ENCODE measurements at places on chromosomes 2 and 18.

DNA sequence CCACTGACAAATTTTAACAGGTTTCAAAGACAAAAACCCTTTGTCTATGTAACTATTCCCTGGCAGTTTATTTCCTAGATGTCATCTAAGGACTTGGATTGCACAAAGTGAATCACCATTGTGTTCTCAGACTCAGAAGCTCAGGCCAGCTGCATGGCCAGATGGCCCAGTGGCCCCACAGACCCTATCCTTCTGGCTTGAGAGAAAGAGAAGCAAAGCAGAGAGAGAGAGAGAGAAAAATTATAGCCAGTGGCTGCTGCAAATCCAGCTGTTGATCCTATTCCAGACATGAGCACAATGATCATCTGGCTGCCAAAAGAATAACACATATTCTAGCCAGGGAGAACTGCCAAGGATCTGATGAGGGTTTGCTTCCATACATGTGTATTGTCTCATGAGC is 25.8 kb downstream of the CTLA4 start:
- DNase-seq = no peak

GRCh38 chr2:176814740-176815367 is 397.7 kb upstream of the HNRNPA3 start:
- DNase-seq = peak; percentile 11

DNA sequence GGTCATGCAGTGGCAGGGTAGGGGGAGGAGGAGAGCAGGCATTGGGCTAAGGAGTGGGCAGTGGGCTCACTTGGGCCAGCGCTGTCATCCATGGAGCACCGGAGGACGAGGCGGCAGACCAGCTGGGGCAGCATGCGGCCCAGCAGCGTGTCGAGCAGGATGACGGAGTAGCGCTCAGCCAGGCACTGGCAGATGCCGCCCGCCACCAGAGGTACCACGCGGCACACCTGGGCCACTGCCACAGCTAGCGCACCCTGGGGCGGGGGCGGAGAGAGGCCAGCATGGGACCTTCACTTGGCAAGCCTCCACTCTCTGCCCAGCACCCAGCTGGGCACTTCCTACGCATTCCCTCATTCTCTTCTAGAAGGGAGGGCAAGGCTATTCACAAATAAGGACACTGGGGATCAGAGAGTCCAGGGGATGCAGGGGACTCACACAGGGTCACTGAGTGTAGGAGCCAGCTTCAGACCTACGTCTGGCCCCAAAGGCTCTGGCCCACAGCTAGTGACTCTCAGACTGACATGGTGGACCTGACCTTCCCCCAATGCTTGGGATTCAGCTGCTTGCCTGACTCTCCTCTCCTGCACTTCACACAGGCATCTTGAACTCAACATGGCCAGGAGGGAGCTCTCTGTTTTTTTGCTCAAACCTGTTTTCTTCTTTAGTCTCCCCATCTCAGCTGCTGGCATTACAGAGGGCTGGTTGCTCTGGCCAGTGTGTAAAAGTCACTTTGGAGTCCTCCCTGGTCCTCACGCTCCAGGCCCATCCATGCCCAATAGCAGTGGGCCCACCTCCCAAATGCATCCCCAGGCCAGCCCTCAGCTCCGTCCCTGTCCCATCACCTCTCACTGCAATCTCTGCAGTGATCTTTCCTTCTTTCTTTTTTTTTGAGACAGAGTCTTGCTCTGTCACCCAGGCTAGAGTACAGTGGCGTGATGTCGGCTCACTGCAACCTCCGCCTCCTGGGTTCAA is 4.1 kb downstream of the SFTPB start:
- DNase-seq = no peak

- DNase-seq = no peak
Observed at GRCh38 chr18:31619291-31619690, 27.6 kb downstream of the TTR start.

DNA sequence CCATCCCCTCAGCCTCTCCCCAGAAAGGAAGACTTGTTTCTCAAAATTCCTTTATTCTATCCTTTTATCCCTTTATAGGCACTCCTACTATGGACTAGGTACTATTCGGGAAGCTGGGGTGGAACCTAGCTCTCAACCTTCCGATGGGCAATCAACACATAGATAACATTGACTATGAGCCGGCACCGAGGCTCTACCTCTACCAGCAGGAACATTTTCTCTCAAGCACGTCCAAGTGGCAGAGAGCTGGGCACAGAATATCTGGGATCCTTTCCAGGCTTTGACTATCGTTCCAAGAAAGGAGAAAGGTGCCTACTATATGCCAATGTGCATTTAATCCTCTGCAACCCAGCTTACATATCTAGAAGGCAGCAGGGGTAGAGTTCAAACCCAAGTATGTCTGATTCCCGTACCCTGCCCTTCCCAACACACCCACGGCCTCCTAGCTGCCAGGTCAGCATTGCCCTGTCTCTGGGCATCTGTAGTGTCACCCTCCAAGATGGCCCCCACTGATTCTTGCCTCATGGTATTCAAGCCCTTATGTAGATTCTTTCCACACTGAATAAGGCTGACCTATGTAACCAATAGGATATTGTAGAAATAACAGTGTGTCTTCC is 28.3 kb downstream of the TNS1 start:
- DNase-seq = no peak

- DNase-seq = no peak
Observed at GRCh38 chr18:48034651-48035555, 104.4 kb upstream of the SMAD2 start.

- no peak for DNase-seq
Observed at GRCh38 chr2:30756971-30757370, 50.3 kb downstream of the CAPN13 start.

DNA sequence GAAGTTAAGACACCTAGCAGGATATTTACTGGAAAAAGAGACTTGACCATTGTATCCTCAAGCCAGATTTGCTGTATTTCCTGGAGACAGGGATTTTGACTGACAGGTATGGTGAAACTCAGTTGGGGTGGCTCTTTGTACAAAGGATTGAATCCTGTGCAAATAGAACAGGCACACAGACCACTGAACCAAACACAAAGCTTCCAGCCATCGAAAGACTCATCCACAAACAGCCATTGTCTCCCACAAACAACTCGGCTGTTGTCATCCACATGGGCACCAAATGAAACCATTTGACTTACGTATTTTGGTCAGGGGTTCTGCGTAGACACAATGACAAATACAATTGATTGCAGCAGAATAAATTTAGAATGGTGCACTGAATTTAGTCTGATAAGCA is 15.9 kb downstream of the RNF152 start:
- DNase-seq = no peak

GRCh38 chr2:72989770-72990556 is 72.6 kb downstream of the EMX1 start:
- DNase-seq = no peak

- no peak for DNase-seq
Observed at GRCh38 chr2:201709747-201710146, 11.3 kb upstream of the MPP4 start.

GRCh38 chr2:1873343-1873742 is 129.0 kb upstream of the PXDN start:
- no peak for DNase-seq

DNA sequence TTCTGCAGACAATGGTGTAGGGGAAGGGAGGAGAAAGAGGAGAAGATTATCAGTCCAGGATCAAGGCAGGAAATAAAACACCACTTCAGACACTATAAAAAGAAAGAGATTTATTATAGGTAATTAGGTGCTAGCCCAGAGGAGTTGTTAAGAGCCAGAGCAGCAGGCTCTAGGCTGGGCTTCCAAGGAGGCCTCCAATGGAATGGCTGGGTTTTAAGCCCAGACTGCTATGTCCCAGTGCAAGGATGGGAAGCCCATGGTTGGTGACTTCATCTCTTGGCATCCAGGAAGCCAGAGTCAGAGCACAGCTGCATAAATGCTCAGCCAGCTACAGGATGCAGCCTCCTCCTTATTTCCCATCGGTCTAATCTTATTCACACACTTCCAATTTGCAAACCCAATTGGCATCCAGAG is 95.6 kb downstream of the LAMA3 start:
- no peak for DNase-seq

DNA sequence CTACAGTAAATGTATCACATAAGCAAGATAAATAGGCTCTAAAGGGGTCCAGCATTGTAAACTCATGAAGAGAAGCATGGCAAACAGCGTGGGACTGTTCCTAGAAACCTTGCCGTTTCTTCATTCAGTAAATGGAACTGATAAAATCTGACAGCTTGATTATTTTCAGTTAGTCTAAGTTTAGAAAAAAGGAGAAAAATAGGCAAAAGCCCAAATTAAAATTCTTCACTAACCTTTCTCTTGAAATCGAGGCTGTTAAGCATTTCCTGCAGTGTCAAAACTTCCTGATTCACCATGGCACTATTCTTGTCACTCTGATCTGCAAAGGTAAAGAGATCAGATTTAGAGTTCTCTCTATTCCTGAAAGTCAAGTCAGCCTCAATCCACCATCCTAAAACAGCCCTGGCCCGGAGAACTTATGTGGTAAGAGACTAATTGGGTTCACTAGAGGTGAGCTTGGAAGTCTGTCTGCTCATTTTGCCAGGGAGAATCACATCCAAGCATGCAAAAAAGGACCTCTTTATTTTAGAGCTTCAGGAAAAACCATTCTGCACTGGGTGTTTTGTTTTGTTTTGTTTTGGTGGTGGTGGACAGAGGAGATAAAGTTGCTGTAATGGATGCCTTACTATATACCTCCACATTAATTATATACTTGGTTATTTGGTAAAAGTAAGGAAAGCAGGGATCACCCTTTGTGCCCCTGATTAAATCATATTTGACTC is 52.4 kb upstream of the STAT1 start:
- no peak for DNase-seq

DNA sequence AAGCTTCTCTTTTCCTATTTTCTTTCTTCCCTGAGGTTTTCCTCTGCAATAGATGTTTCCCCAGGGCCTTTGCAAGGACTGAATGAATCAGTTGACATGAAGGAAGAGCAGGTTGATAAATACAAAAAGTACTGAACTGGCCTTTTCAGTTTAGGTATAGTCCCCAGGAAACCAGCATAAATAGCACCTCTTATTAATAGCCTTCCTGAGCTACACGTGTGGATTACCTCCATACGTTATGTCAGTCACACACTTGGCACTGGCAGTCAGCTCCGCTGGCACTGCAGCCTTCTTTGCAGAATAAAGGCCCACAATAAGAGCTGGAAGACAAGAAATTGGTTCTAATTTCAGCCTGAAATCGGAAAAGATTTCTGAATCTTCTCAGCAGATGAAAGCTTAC is 60.7 kb downstream of the KCTD18 start:
- DNase-seq = no peak

DNA sequence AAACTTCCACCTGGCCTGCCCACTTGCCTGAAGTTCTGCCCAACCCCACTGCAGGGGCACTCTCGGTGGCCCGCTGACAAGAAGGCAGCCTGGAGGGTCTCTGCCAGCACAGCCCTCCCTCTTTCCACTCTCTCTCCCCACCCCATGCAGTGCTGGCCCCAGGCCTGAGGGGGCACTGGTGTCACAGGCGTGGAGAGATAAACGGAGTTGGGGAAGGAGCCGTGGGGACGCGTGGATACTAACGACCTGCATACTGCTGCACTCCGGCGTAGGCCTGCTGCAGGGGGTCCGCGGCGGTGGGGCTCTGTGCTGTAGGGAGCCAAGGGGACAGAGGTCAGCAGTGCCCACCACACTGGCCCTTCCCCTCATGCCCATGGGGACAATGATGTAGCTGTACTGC is 299.3 kb downstream of the CELF4 start:
- DNase-seq = peak; percentile 39

DNA sequence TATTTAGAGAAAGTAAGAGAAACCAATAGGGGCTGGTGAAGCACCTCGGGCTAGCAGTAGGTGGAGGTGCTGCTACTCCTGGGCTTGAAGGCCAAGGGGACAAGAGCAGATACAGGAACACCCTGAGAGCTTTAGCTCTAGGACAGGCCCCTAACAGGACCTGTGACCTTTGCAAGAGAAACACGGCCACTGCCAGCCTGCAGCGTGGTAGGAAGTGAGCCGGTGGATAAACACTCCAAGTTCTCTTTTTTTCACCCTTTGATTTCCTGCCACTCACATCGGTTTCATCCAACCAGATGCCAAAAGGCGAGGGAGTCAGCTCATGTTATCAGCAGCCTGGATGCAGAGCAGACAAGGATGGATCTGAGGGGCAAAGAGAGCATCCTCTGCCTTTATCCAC is 66.8 kb upstream of the SPRED2 start:
- DNase-seq = no peak

- DNase-seq = no peak
Observed at GRCh38 chr2:86617153-86617552, 6.5 kb downstream of the RNF103 start.

DNA sequence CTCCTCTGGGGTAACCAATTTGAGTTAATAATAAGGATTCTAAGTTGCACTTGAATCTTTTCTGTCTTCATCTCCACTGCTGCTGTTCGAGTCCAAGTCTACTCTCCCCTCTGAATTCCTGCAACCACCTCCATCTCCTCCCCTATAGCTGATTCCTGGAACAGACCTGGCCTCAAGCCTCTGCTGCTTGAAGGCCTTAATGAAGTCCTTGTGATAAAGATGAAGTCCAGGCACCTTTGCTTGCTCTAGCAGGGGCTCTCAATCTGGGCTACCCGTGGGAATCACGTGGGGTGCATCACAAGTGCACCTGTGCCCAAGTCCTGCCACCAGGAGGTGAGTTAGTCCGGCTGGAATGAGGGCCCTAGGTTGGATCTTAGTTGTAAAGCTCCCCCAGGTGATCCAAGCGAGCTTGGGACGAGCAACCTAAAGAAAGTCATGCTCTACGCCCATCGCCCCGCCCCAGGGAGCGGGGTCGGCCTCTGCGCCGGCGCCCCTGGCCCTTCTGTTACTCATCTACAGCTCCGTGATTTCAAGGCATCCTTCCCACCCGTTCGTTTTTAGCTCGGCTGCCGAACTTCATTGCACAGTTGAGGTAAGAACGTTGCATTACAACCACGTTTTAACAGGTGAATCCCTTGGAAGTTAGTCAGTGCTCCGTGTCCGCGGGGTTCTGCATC is 905 bp upstream of the IAH1 start:
- DNase-seq = peak; percentile 20

DNA sequence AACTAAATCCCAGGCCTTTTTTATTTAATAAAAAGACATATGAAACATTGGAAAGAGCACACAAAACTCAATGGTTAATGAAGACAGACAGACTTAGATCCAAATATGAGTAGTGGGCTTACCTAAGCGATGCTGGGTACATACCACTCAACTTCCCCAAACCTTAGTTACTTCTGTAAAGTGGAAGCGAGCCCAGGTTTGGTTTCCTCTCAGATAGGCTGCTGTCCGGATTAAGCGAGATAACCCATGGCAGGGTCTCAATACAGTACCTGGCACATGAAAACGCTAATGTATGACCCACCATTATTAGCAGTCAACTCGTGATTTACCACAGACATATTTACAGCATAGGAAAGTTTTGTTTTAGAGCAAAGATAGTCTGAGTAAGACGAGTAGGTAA is 21.6 kb downstream of the MBOAT2 start:
- DNase-seq = no peak

GRCh38 chr2:66547118-66547517 is 112.2 kb downstream of the MEIS1 start:
- no peak for DNase-seq

GRCh38 chr2:240235811-240236210 is 95.4 kb upstream of the OTOS start:
- DNase-seq = no peak

All from NCI-H526 (cell line).